Omental fat pad (tissue), 4 donors: ENCODE measurements at places on chromosomes 2 and 18. TPM values are rescaled to one million over a fixed set of nuclear protein-coding genes. Genes with fewer than 3 reads are reported as not detected.

- no peak for DNase-seq
Observed at GRCh38 chr18:51009072-51009471, 20.9 kb upstream of the SMAD4 start.

GRCh38 chr2:63372549-63372948 is 215.7 kb downstream of the WDPCP start:
- DNase-seq, result no peak

DNA sequence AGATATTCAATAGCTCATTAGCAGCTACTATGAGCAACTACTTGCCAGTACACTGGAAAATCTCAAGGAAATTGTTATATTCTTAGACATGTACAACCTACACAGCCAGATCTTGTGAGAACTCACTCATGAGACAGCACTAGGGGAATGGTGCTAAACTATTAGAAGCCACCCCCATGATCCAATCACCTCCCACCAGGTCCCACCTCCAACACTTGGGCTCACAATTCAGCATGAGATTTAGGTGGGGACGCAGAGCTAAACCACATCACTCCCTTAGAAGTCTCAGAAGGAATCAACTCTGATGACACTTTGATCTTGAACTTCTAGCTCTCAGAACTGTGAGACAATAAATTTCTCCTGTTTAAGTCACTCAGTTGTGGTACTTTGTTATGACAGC is 418.3 kb upstream of the SPHKAP start:
- DNase-seq, result no peak

- DNase-seq, result no peak
Observed at GRCh38 chr2:216866515-216867095, 6.7 kb upstream of the TNP1 start.

- no peak for DNase-seq
Observed at GRCh38 chr2:236816197-236817170, 246.9 kb downstream of the ACKR3 start.

DNA sequence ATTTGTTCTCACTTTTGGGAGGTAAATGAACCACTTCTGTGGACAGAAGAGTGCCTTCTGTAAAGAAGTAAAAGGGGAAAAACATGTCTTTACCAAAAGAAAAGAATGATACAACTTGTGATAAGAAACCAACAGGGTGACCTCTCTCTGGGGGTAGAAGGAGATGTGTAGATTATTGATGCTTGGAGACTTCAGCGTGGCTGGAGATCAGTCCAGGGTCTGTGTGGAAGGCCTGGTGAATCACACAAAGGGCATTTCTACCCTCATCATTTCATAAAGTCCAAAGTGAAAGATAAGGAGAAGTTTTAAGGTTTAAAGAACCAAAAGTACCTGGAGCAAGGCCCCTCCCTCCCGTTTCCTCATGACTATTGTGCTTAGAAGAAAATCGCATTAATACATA is 142.5 kb downstream of the NCK2 start:
- DNase-seq, result no peak

DNA sequence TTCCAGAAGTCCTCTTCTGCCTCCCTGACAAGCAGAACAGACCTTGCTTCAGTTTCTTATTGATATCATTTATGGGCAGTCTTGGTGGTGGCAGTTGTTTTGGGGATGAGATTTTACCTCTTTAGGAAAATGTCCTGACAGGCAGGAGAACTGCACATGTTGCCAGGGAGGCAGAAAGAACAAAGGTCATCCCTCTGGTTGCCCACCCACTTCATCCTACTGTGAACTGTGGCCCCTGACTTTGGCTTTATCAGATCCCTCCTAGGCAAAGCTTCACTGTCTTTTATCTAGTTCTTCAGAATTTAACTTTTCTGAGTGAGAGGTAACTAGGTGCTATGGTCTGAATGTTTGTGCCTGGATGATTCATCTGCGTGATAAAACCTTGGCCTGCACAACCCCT is 2071.3 kb upstream of the CELF4 start:
- no peak for DNase-seq

- DNase-seq, result no peak
Observed at GRCh38 chr2:236180076-236180816, 12.1 kb upstream of the GBX2 start.

- no peak for DNase-seq
Observed at GRCh38 chr2:1656326-1656960, 87.9 kb downstream of the PXDN start.

BCL2 gene
- total RNA-seq, result 84.5 TPM

- DNase-seq, result peak; percentile 65
Observed at GRCh38 chr2:208025037-208025813, at the start of gene PLEKHM3. TSS of gene PLEKHM3 (minus strand) at chr2:208025527. CDS start at chr2:208001639, 23,888 bp downstream.

- no peak for DNase-seq
Observed at GRCh38 chr2:169978402-169979017, 151.3 kb downstream of the UBR3 start.

DNA sequence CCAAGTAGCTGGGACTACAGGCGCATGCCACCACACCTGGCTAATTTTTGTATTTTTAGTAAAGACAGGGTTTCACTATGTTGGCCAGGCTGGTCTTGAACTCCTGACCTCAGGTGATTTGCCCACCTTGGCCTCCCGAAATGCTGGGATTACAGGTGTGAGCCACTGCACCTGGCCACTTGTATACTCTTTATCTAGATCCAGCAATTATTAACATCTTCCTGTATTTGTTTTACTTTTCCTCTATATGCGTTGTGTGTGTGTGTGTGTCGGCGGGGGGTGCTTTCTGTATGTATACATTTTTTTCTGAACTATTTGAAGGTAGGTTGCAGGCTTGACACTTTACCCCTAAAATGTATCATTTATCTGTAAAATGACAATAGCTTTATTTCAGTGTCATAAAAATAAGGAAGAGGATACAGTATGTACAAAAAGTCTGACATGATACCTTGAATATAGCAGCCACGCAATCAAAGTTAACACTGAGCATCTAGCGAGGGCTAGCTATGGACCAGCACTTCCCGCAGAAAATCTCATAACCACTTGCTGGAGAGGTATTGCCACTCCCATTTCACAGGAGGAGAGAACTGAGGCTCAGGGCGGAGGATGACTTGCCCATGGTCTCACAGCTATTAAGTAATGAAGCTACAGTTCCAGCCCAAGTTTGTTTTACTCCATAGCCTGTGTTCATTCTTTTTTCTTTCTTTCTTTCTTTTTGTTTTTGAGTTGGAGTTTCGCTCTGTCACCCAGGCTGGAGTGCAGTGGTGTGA is 251.3 kb downstream of the MYCN start:
- no peak for DNase-seq

LIPT1 gene
- 7.8 TPM for total RNA-seq

TPRKB gene
- total RNA-seq, result 37.4 TPM

DNA sequence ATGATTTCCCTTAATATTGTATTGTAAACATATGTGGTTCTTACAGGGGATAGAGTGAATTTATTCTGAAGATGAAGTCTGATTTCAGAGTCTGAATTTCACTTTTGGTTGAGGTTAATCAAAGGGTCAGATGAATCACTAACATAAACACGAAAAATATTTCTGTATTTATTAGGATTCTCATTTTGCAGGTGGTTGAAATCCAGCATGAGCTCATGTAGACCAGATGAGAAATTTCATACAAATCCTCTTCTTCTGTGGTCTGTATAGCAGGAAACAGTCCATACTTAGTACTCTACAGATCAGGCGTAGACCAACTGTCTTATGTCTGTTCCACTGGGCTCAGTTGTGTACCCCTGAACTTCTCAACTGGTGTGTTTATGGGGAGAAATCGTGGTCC is 157.8 kb downstream of the BABAM2 start:
- no peak for DNase-seq

DNA sequence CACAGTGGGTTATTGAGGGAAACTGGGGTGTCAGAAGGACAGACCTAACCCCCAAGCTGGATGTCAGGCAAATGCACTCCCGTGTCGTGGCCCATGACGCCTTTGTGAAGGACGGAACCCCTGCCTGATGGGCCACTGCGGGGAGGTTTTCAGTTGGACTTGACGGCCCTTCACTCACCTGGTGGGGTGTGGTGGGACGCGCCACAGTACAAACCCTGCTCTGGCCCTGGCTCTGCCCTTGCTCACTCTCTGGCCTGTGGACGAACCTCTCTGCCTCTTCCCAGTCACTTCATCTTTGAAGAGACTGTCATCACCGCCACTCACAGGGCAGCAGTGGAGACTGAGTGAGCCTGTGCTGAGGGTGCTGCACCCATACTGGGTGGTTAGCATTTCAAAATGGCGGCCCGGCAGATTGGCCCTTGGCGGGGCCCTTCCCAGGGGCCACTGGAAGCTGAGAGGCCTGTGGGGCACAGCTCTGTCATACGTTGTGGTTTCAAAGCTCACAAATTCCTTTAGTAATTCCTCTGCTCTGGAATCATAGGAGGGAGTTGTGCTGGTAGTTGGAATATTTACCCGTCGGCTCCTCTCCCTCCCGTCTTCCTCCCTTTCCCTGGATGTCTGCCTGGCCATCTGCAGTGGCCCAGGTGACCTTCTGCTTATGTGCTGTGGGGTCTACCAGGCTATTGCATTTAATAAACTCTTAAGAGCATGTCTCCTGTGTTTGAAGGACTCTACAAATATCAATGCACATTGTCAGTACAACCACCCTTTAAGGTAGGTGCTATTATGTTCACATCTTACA is 200.6 kb downstream of the CTIF start:
- no peak for DNase-seq

DNA sequence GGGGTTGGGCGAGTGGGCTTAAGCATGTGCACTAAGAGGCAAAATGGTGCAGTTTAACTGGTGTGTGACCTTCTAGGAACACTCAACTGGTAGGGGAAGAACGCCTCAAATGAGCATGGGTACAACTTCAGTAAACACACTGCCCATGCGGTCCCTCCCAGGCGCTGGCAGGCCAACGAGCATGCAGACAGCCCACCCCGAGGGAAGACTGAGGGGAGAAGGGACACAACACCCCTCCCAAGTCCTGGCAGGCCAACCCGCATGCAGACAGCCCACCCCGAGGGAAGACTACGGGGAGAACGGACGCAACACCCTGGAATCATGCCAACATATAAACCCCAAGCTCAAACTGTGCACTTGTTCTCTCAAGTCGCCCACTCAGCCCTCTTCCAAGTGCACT is 456.0 kb downstream of the FBXO15 start:
- no peak for DNase-seq

GRCh38 chr2:208415255-208415654 is 8.7 kb downstream of the PTH2R start:
- no peak for DNase-seq

DNA sequence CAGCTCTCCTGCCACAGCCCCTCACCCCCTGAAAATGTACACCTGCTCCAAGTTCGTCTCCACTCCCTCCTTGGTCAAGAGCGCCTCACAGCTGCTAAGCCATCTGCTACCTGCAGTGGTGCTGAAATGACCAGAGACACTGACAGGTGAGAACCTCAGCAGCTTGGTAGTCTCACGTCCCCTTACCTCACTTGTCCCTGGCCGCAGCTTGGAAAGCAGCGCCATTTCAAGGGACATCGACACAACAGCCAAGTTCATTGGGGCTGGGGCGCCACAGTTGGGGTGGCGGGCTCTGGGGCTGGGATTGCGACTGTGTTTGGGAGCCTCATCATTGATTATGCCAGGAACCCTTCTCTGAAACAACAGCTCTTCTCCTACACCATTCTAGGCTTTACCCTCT is 47.5 kb downstream of the ANKRD44 start:
- no peak for DNase-seq

CPLX4 gene
- total RNA-seq, result not detected

DNA sequence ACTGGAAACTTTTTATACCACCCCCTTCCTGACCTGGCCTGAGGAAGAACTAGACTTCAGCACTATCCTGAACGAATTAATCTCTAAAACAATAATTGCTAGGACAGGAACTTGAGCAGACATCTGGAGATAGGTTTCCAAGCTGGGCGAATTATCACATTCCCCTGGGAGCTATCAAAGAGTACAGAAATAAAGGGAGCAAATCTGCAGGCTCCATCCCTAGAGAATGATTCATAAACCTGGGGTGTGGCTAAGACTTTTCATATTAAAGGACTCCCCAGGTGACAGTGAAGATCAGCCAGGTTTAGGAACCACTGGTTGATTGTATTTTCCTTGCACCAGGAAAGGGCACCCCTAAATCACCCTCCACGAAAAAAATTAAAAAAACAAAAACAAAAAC is 105.6 kb upstream of the NOL4 start:
- no peak for DNase-seq

GRCh38 chr2:79369127-79369526 is 143.7 kb upstream of the CTNNA2 start:
- DNase-seq, result no peak

KLHL41 gene
- total RNA-seq, result 0.19 TPM

- DNase-seq, result no peak
Observed at GRCh38 chr2:144990661-144991060, 470.7 kb upstream of the ZEB2 start.

DNA sequence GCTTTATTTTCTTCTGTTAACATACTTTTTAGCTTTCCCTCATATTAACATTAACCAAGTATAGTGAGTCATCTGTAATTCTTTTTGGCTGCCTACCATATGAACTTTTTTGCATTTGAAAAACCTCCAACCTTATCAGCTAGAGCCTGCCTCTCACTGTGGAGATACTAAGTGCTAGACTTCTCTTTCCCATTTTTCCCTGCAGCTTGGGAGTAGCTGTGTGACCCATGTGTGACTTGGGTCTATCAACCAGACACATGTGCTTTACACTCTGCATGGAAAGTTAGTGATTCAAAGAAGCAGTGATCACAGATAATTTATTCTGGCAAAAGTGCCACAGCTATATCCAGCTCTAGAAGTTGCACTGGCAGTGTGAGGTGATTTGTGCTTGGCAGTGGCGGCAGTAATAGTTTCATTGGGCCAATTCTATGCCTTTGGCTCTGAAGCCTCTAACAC is 36.3 kb downstream of the PREPL start:
- no peak for DNase-seq

GRCh38 chr2:175030380-175031271 is 25.4 kb upstream of the CHN1 start:
- DNase-seq, result no peak

DNA sequence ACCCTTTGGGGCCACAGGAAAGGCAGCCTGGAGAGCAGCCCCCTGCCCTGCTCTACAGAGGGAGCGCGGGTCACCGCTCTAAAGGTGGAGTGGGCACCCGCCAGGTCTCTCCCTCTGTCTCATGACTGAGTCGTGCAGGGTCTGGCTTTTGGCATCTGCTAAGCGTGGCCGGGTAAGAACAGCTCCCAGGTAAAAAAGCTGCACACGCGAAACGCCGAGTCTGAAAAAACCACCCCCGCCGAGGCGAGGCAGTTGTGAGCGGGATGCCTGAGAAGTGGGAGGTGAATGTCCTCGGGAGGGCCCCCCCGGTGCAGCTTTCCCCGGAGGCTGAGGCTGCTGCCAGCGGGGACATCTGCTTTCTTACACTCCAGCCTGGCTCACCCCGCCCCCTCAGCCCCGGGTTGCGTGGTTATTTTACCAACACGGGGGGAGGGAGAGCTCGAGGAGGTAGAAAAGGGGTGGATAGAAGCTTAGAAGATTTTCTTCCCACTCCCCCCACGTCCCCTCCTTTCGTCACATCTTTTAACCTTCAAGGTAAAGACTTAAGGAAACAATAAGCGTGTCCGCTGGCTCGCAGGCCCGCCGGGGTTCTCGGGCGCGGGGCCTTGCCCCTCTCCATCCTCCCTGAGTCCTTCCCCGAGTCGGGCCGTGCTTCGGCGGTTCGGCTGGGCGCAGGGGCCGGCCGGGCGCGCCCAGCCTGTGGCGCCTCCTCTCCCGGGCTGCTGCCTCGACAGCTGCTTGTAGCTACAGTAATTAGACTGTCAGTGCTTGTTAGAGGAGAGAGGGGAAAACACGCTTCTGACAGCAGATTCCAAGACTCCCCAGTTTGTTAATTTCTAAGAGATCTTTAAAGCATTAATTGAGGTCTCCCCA is 70.6 kb upstream of the PSMD14 start:
- DNase-seq, result peak; percentile 32
